Fibroblast of villous mesenchyme (primary cell): ENCODE measurements at places on chromosomes 16 and 17. TPM values are rescaled to one million over a fixed set of nuclear protein-coding genes. Genes with fewer than 3 reads are reported as not detected.

GRCh38 chr16:13036600-13036999 is 135.2 kb downstream of the SHISA9 start:
- peak; percentile 34 for DNase-seq

DNA sequence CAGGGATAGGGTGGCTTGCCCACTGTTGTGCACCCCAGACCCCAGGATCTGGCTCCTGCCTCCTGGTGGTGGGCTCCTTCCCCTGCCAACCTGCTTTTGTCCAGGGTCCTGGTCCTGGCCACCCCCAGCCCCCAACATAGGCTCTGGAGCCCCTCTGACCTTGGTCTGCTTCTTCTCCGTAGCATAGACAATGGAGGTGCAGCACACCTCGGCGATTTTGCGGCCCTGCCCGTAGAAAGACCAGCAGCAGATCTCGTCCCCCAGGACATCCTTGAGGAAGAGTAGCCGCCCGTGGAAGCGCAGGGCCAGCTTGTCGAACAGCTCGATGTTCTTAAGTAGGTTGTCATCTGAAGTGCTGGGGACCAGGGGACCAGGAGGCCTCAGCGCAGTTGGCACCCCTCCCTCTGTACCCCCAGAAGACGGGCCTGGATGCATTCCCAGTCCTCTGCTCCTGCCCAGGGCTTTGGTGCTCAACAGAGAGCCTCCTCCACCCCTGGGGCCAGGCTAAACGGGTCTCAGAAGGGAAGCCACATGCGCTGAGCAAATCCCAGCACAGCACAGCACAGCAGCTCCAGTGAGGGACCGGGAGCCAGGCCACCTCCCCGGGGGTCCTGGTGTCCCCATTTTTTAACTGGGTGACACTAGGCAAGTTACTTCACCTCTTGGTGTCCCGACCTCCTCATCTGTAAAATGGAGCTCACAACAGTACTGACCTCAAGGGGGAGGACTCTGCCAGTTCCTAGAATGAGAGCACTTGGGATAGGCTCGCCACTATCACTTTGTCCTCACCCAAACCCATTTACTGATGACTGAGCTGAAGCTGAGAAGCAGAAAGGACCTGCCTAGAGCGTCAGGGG is 10.8 kb downstream of the ASPHD1 start:
- DNase-seq = no peak

- no peak for DNase-seq
Measured at GRCh38 chr17:42832213-42832933, 824 bp upstream of the PSME3 start.

- DNase-seq = peak; percentile 89
Measured at GRCh38 chr17:77449908-77450741, 309.4 kb downstream of the SEC14L1 start.

DNA sequence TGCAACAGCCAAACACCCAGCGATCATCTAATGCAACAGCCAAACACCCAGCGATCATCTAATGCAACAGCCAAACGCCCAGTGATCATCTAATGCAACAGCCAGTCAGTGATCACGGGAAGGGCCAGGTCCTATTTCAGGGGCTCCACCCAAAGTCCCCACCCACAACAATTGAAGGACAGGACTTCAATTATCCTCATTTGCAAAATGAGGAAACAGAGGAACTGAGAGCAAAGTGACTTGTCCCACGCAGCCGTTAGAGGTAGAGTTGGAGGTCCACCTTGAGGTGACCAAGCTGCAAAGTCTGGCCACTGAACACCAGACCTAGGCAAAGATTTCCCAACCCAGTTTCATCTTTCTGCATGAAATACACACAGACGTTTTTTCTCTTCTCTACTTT is 3.7 kb downstream of the ZG16B start:
- no peak for DNase-seq

GRCh38 chr17:58913552-58913951 is 157.9 kb downstream of the PPM1E start:
- no peak for DNase-seq

The C16orf96 gene
- not detected in 2 replicates for total RNA-seq

The CDK5R1 gene
- 0.64 and 0.86 TPM in 2 replicates for total RNA-seq

The AGRP gene
- total RNA-seq = not detected in 2 replicates

The KRT14 gene
- total RNA-seq = not detected in 2 replicates
